ENCODE measurements at places on chromosomes 13 and 19. TPM values are rescaled to one million over a fixed set of nuclear protein-coding genes. Genes with fewer than 3 reads are reported as not detected.

GRCh38 chr13:30022796-30023195, 172.4 kb upstream of the UBL3 start:
- no peak for DNase-seq

- no peak for DNase-seq
Observed at GRCh38 chr13:27857282-27857681, 62.5 kb upstream of the PDX1 start.

DNA sequence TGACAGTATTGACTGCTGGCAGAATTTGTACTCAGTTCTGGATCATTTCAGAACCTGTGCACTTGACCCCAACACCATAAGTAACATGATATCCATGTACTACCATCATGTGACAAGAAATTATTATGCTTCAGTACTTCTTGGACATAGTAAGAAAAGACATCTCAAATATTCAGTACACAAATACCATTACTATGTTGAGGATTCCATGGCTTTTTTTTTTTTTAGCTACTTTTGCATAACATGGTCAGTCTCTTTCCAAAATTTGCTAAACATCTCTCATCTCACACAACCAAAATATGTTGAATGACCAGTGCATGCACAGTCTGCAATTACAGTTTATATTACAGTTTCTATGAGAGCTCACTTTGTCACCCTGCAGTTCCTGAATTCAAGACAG, 85.3 kb downstream of the FLT1 start:
- no peak for DNase-seq

- DNase-seq, result no peak
Observed at GRCh38 chr19:39247701-39248664, 673 bp downstream of the IFNL4 start.

DNA sequence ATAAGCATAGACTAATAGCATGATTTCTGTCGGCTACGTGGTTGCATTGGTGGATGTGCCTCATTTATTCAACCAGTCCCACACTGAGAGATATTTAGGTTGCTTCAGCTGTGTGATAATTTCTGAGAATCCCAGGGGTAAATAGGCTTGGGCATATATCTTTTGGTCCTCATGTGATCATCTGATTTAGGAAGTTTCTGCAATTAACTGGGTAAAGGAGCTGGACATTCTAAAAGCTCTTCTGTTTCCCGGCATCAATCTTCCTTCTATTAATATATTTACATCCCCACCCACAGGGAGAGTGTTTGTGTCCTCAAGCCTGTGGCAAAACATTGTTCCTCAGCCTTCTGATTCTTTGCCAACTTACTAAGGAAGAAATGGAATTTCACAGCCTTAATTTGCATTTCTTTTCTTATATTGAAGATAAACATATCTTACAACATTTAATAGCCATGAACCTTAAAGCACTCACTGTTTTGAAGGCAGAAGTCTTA, 431.6 kb downstream of the RFC3 start:
- no peak for DNase-seq

Gene IGFL3
- total RNA-seq, result not detected

DNA sequence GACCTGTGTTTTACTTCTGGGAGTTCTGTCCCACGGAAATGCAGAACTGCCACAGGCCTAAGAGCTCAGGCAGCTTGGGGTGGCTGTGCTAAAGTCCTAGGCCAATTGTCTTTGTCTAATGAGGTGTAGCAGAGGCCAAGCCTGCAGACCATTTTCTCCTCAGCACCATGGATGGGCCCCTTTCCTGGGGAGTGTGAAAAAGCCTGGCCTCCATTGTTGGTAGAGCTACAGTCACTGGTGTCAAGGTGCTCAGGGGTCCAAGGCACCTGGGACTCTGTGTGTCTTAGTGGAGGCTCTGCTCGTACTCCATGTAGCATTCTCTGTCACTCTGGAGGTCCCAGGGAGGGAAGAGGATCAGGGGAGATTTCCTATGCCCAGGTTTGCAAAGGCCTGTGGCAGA, 329.6 kb downstream of the SLITRK5 start:
- no peak for DNase-seq

DNA sequence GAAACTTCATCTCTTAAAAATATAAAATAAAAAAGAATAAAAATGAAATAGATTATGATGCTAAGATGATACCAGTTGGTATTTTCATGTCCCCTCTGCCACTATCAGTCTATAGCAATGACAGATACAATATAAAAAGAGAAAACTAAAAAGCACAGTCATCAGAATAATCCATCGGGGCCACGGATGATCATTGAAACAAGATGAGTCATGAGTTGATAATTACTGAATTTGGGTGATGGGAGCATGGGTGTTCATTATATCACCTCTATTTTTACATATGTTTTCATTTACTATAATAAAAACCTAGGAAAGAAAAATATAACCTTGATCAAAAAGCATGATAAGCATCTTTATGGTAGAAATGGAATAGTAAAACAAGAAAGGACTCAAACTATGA, 41.1 kb downstream of the PIBF1 start:
- DNase-seq, result no peak

GRCh38 chr13:114339857-114340534, 25.7 kb downstream of the CHAMP1 start:
- DNase-seq, result peak; percentile 20

DNA sequence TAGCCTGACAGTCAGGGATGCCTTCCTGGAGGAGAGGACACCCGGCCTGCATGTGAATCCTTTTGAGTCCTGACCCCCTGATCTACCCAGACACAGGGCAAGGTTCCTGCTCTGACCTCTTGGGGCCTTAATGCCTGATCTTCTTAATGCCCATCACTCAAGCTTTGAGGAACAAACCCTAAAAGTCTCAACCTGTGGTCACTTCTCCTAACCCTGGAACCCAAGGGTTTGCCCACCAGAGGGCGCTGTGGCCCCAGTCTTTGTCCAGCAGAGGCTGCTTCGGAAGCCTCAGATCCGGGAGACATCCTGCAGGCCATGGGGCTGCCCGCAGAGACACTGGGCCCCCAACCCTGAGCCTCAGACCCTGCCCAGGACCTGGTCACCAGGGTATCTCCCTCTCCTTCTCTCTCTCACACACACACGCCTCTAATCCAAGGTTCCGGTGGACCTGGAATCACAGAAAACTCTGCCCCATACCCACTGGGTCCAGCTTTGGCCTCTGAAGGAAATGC, 9.8 kb upstream of the DPF1 start:
- peak; percentile 71 for DNase-seq

- no peak for DNase-seq
Observed at GRCh38 chr13:32530841-32531253, 7.7 kb downstream of the N4BP2L2 start.

DNA sequence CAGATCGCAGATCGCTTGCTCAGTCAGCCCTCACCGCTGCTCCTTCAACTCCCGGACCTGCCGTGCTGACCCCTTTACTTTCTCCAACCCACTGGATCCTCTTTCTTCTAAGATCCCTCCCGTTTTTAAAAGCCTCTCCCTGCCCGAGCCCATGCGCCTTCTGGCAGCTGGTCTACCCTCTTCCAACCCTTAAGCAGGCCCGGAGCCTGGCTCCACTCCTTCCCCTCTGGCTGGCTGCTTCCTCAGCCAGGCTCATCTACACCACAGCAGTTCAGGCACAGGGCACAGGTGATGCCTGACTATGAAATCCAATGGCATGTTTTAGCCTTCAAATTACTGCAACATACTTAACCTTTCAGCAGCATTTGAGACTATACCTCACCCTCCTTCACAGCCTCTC, 63.8 kb upstream of the PABPC3 start:
- DNase-seq, result no peak

DNA sequence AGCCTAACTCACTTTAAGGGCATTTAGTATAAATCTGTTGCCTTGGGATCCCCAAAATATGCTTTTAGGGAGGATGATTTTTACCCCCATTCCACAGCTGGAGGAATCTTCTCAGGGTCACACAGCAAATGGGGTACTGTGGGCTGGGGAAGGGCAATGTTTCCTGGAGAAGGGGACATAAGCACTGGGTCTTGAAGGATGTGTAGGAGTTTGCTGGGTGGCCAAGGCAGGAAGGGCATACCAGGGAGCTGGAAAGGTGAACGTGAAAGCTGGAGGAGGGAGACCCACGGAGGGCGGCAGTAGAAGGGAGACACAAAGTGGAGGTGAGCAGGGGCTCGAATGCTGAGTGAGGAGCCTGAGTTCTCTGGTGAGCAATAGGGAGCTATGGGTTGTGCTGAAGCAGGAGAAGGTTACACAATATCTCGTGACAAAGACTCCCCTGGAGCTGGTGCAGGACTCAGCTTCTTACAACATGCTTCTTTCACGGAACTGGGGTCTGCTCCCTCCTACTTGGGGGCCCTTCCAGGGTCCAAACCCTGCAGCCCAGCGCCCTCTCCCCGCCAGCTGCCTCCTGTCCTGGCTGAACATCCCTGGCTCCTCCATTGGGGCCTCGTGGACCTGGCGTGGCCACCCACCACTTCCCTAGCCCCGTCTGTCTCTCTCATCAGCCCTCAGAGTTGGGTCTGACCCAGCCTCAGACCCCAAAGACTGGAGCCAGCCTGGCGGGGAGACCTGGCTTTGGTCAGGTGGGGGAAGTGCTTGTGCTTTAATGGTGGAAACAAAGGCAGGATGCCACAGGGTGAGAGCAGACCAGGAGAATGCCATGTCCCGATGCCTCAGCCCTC, 11.1 kb downstream of the CILP2 start:
- no peak for DNase-seq

DNA sequence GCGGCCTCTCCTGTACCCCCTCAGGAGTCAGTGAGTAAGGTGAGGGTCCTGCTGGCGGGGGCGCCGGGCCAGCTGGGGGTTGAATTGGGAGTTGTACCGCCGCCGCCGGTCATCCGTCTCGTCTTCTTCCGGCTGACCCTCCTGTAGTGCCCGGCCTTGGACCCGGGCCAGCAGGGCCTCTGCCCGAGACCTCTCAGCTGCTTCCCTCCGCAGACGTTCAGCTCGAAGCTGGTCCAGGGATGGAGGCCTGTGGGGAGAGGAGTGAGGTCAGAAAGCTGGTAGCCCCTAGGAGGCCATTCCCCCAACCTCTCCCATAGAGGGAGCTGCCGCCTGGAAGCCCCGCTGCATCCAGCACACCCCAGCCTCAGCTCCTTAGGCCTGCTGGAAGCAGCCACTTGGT, 3.8 kb downstream of the LENG1 start:
- DNase-seq, result no peak

DNA sequence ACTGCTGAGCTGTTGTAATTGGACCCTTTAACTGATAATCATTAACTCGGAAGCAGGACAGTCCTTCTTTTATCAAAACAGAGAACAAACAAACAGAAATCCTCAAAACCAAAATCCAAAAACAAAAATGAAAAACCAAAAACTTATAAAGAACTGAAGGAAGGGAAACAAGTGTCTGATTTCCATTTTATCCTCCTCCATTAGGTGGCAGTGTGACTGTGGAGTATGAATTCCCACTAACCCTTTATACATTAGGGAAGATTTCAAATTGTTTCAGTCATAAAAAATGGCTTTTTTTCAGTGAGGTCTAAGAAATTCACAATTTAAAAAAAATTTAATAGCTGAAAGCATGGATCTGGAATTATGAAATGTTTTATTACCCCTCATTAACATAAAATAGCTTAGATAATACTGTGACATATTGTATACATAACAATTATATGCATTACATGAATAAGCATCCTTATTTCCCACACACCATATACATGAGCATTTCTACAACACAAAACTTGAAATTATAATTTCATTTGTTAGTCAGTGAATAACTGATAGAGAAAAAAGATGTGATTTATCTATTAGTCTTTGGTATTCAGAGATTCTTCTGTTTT, 1074.3 kb upstream of the PCDH9 start:
- no peak for DNase-seq

DNA sequence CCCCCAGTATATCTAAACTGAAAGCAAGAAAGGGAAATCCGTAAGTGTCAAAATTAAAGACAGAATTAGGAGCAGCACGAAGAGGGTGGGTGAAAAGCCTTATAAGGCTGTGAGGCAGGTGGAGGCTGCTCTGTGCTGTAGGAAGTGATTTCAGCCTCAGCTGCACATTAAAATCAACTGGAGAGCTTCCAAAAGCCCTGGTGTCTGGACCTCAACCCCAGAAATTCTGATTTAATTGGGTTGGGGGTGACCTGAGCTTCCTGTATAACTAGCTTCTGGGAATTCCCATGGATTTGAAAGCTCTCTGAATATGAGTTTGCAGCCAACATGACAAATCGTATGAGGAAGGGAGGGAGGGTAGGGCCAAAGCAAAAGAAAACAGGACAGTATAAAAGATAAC, 242.4 kb upstream of the TMTC4 start:
- DNase-seq, result no peak

- DNase-seq, result no peak
Observed at GRCh38 chr19:55265173-55265572, 6.4 kb upstream of the PPP6R1 start.

GRCh38 chr19:35784503-35785338, 9.4 kb downstream of the ARHGAP33 start:
- no peak for DNase-seq

Gene CYP2A7
- total RNA-seq, result not detected

Gene SIGLEC9
- total RNA-seq, result 0.29 TPM

DNA sequence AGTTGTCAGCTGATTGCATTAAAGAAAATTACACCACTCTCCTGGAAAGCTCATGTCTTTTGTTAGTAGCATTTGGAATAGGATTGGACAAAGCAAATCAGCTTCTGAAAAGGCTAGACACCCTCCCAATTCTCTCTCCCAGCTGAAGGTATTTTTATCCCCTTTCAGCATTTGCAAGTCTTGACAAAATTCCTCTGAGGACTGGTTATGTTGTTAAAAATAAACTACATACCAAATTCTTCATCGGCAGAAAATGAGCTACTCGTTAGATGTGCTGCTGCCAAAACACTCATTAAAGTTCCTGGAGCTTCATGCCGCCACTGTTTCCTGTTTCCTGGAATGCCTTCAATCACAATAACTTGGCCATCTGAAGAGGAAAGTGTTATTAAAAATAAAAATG, 37.1 kb downstream of the UTP14C start:
- no peak for DNase-seq

GRCh38 chr13:110458594-110459365, 102.7 kb downstream of the RAB20 start:
- no peak for DNase-seq

GRCh38 chr19:23098988-23099387, 17.8 kb upstream of the ZNF730 start:
- no peak for DNase-seq

Measured in activated T-helper 1 cell treated with anti-CD3 and anti-CD28 coated beads, Interleukin-12 subunit alpha, Interleukin-12 subunit beta, Interleukin-2, Interleukin-4 antibody, amounts not matched to agents 30 ng/mL and 10 ng/mL and 1 ng/mL, durations not matched to agents 14 hours and 24 hours and 36 hours (primary cell).